ENCODE measurements at places on chromosomes 6 and 20. TPM values are rescaled to one million over a fixed set of nuclear protein-coding genes. Genes with fewer than 3 reads are reported as not detected.

C6orf58 gene
- not detected for polyA plus RNA-seq

- DNase-seq: no peak
Measured at GRCh38 chr6:106557837-106558236, 71.5 kb downstream of the RTN4IP1 start.

- no peak for DNase-seq
Measured at GRCh38 chr20:1528811-1529210, 28.7 kb downstream of the SIRPD start.

- DNase-seq: no peak
Measured at GRCh38 chr6:165674155-165675029, 11.4 kb upstream of the PDE10A start.

DNA sequence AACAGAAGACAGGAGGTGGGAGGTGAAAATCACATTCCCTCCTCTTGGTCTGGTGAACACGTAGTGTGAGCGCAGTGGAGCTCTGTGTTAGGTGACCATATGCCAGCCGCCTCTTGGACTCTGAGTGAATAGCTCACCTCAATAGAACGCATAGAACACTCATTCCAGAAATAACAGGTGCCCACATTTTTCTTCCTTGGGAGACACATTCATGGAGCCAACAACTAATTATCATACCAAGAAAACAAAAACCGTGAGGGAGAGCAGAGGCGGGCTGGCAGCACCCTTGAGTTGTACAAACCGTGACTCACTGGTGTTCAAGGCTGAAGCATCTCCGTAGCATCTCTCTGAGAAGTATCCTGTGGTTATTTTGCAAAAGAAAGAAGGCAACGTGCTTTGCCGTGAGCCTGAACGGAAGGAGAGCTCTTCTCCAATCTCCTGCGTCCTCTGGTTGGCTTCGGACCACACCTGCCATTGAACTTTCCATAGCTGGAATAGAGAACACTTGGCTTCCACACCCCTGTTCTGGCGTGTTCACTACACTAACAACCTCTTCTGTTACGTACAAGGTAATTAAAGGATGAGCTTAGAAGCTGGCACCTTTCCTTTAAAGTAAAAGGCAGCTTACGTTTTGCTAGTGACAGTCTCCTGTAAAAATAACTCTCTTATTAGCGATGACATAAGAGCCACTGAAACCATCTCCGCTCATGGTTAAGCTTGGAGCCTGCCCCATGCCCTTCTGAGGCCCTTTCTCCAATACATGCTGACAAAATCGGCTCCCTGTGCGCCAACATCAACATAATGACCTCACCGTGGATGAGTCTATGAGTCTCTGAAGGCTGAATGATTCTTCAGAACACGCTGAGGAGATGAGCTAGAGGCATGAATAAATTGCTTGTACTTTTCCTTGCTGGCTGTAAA is 30.2 kb upstream of the SGK1 start:
- DNase-seq: no peak

Data from hepatocyte (in vitro differentiated cells).